Lower lobe of right lung (tissue), 2 donors: ENCODE measurements at places on chromosomes 4 and X.
A peak's percentile ranks its signal among the peaks of the same experiment; 100 is the strongest.

- H3K4me3 ChIP-seq = no peak overlapping the region
- no peak overlapping the region for H3K27ac ChIP-seq
- H3K36me3 ChIP-seq = no peaks in the 10 kb centered on the region
- peak; percentile 39 for DNase-seq
Measured at GRCh38 chr4:7424553-7425111, 10.1 kb downstream of the PSAPL1 start.

DNA sequence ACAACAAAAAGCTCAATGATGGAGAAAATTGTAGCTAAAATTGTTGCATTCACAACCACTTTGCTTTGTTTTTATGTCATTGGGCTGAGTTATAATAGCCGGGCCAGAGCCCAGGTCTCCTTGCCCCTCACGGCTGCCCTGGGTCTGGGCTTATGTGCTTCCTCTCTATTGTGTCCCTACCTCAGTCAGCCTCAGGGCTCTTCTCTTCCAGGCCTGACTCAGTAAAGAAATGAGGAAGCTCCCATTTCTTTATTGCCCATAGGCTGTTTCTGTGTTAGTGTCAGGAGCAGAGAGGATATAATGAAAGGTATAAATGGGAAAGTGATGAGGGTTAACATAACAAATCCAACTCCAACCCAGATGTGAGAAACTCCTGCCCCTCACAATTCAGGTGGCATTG lies 18.0 kb downstream of the BST1 start:
- no peaks in the 10 kb centered on the region for H3K27me3 ChIP-seq
- H3K36me3 ChIP-seq = no peaks in the 10 kb centered on the region
- H3K27ac ChIP-seq = no peak overlapping the region
- peaks cover 16% of the 10 kb centered on the region for H3K4me1 ChIP-seq
- no peak overlapping the region for H3K4me3 ChIP-seq
- DNase-seq = no peak

- no peaks in the 10 kb centered on the region for H3K36me3 ChIP-seq
- H3K4me1 ChIP-seq = no peaks in the 10 kb centered on the region
- no peak overlapping the region for H3K4me3 ChIP-seq
- no peak for DNase-seq
- no peak overlapping the region for H3K27ac ChIP-seq
- H3K27me3 ChIP-seq = no peaks in the 10 kb centered on the region
Measured at GRCh38 chrX:123422875-123423274, 238.8 kb downstream of the GRIA3 start.

DNA sequence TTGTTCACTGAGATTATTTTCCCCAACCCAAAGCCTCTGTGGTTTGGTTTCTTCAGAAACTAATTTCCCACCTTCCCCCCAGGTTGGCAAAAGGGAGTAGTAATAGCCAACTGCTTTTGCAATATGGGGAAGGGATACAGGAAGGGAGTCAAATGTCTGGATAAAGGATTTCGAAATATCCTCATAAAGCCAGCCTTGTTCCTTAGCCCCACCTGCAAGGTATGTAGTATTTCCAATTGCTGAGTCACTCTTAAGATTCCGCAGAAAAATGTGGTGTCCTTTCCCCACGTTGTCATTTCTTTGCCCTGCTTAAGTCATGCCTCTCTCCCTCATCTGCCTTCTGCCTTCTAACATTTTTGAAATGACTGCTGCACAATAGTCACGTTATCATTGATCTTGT lies 138.8 kb upstream of the DCAF8L1 start:
- H3K27me3 ChIP-seq = no peaks in the 10 kb centered on the region
- H3K36me3 ChIP-seq = no peaks in the 10 kb centered on the region
- no peak overlapping the region for H3K27ac ChIP-seq
- no peaks in the 10 kb centered on the region for H3K4me1 ChIP-seq
- H3K4me3 ChIP-seq = no peak overlapping the region
